ENCODE measurements at places on chromosomes 11 and 22. TPM values are rescaled to one million over a fixed set of nuclear protein-coding genes. Genes with fewer than 3 reads are reported as not detected.

KCTD14 gene
- 2.0 TPM for total RNA-seq

YPEL4 gene
- 0.41 TPM for total RNA-seq

KRTAP5-2 gene
- total RNA-seq = not detected

MMP11 gene
- 17.9 TPM for total RNA-seq

MAJIN gene
- 0.68 TPM for total RNA-seq

EXPH5 gene
- 0.82 TPM for total RNA-seq

KDM4E gene
- total RNA-seq = not detected

EFCAB6 gene
- total RNA-seq = 0.23 TPM

CYTH4 gene
- 0.47 TPM for total RNA-seq

PIH1D2 gene
- total RNA-seq = 0.41 TPM

TREH gene
- total RNA-seq = not detected

LARGE2 gene
- total RNA-seq = not detected

SLC25A18 gene
- total RNA-seq = not detected

C11orf71 gene
- 3.5 TPM for total RNA-seq

CYB5R2 gene
- total RNA-seq = 2.4 TPM

CFAP300 gene
- total RNA-seq = 0.23 TPM

TESMIN gene
- total RNA-seq = 10.8 TPM

ZNF280B gene
- total RNA-seq = 2.5 TPM

BTG4 gene
- not detected for total RNA-seq

DEUP1 gene
- not detected for total RNA-seq

GAL3ST1 gene
- 0.19 TPM for total RNA-seq

FUT4 gene
- total RNA-seq = 6.7 TPM

GGT1 gene
- 8.2 TPM for total RNA-seq

WNT7B gene
- 1.5 TPM for total RNA-seq

ANGPTL5 gene
- total RNA-seq = not detected

CARNS1 gene
- 0.18 TPM for total RNA-seq

TRIM29 gene
- total RNA-seq = not detected

CDHR5 gene
- not detected for total RNA-seq

KCNK4 gene
- not detected for total RNA-seq

FOSL1 gene
- total RNA-seq = 71.4 TPM

CRYBB1 gene
- not detected for total RNA-seq

OR51B5 gene
- not detected for total RNA-seq

VPREB1 gene
- total RNA-seq = not detected

NNMT gene
- 240 TPM for total RNA-seq

SEPTIN3 gene
- total RNA-seq = not detected

BATF2 gene
- 2.7 TPM for total RNA-seq

RTN3 gene
- 102 TPM for total RNA-seq

PKP3 gene
- total RNA-seq = 0.41 TPM

SIK2 gene
- 12.2 TPM for total RNA-seq

JHY gene
- 4.4 TPM for total RNA-seq

HPX gene
- total RNA-seq = 2.5 TPM

DNAL4 gene
- total RNA-seq = 14.6 TPM
